Pericardium fibroblast (primary cell): ENCODE measurements at places on chromosomes 11 and 22. TPM values are rescaled to one million over a fixed set of nuclear protein-coding genes. Genes with fewer than 3 reads are reported as not detected.

Gene F2
- total RNA-seq = not detected in 2 replicates

Gene ZNF214
- 0.70 and 2.0 TPM in 2 replicates for total RNA-seq

Gene PGR
- 1.9 TPM in 1 of 2 replicates, not detected in the other for total RNA-seq

Gene PRG2
- not detected in 2 replicates for total RNA-seq

Gene HORMAD2
- total RNA-seq = not detected in 2 replicates
